ENCODE measurements at places on chromosomes 4 and X.

DNA sequence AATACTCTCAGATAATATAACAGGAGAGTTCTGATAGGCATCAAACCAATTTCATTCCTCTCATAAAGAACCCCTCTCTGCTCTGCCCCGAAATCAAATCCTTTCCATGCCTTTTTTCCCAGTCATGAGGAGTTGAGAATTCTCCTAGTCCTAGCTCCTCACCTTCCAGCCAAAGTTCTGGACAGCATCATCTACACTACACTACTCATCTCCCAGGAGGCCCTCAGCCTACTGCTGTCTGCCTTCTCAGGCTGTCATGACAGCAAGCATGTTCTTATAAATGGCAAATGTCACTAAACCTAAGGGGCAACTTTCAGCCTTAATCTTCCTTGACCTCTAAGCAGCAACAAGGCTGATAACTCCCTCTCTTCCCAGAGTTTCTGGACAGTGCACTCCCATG lies 26.6 kb downstream of the MAPK10 start:
- no peak for DNase-seq

GRCh38 chr4:161704653-161705052 lies 459.1 kb downstream of the FSTL5 start:
- DNase-seq: no peak

DNA sequence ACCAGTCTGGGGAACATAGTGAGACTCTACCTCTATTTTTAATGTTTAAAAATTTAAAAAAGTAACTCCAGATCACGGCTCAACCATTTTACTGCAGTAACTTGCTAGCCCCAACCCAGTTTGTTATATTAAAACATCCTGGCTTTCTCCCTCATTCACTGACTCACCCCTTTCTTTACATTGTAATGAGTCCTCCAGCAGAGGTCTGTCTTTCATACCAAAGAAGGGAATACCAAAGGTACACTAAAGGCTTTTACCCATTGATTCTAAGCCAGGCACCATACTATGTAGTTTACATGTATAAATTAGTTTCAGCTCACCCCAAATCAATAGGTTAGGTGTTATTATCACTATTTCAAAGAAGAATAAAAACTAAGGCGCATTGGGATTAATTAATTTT lies 286.9 kb downstream of the PACRGL start:
- DNase-seq: no peak

GRCh38 chr4:48275686-48276085 lies 6.0 kb upstream of the TEC start:
- DNase-seq: no peak

DNA sequence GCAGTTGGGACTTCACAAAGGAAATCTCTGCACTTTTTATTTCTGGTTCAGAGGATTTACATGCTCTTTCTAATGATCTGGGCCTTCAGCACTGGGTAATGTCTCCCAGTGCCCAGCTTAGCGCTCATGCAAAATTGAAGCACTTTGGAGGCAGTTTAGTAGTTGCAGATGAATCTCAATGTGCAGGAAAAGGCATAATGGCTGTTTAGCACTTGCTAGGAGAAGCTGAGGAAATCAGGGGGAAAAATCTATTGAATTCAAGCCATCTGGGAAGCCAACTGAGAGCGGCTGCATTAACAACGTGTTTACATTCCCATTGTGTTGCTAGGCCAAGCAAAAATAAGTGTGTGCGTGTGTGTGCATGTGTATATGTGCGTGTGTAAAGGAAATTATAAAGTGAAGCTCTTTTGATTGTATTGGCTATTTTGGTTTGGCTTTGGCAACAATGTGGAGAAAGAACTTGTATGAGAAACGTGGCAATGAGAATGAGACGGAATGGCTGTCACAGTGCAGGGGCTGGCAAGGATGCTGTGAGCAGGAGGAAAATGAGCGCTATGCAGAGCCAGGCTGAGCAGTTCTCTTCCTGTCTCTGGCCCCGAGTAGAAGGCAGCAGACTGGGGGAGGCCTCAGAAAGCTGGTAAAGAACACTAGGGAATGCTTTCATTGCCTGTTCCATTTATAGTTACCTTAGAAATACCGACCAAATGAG lies 231.5 kb downstream of the UNC5C start:
- DNase-seq: no peak

DNA sequence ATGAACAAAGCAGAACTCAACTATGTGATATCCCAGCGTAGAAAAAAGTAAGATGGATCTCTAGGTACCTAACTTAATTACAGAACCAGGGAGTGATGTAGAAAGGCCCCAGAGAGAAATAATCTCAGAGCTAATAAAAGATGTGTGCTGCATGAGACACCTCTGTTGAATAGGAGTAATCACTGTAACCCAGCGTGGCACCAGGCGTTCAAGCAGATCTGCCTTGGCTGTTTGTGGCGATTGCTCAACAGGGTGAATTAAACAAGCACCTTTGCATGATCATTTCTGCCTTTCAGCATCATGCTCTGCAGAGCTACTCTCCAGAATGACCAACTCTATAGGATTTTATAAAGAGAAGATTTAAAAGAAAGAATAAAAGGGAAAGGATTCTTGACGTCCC lies 81.7 kb upstream of the KCNIP4 start:
- DNase-seq: no peak

DNA sequence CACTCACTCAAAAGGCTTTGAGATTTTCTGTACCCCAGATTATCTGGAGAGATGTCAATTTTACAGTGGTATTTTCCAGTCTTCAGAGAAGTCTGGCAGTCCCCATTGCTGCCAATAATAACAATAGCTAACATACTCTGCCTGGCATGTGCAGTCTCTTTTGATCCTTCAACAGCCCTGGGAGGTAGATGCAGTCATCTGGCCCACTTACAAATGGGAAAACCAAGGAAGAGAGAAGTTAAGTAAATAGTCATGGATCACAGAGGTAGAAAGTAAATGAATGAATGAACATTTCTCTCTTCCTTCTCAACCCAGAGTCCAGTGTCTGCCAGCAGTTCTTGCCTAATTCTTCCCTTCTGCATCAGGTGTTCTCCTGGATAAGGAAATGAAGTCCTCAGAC lies 113.0 kb upstream of the EDNRA start:
- no peak for DNase-seq

- DNase-seq: no peak
Measured at GRCh38 chr4:88350786-88351185, 27.9 kb upstream of the HERC6 start.

- no peak for DNase-seq
Measured at GRCh38 chr4:141352909-141353525, 132.3 kb downstream of the ZNF330 start.

DNA sequence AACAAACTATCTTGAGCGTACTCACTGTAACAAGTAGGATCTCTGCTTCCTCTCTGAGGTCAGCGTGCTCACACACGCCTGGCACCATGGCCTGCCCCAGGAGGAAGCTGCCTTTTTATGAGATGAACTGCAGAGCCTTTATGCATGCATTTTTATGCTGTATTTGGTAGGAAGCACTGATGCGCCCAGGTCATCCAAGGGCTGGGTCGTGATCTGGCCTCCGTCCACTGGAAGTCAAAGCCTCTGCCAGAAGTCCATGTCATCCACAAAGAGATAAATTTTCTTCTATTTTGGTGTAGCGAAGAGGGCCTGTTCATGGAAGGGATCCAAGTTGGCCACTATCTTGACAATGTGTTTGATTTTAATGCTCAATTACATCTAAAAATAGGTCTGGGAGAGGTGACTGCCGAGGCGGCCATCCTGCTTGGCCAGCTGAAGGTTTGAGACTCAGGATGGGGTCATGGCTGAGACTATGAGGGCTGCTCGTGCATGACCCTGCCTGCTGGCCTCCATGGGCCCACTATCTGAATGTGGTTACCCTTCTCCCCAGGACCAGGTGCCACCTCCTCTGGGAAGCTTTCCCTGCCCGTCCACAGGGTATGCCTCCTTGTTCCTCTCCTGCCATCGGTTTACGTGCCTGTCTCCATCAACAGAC lies 50.3 kb downstream of the HTRA3 start:
- no peak for DNase-seq

- DNase-seq: no peak
Measured at GRCh38 chrX:68878977-68879645, 50.3 kb downstream of the EFNB1 start.

- DNase-seq: no peak
Measured at GRCh38 chrX:150454508-150455214, 91.5 kb downstream of the MAMLD1 start.

DNA sequence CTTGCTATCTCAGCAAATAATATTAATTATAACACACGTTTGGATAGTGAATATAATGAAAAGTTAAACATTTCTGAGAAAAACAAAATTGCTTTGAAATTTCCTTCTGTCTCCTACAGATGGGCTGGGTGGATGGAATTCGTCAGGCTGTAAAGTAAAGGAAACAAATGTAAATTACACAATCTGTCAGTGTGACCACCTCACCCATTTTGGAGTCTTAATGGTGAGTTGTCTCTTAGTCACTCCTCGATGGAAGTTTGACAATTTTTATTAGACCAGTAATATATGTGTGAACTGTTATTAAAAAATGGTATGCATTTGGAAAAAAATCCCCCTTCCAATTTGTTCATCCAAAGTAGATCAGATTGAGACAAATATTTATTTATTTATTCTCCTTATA lies 92.5 kb upstream of the BRS3 start:
- DNase-seq: no peak

GRCh38 chr4:98617358-98618047 lies 40.9 kb downstream of the TSPAN5 start:
- no peak for DNase-seq

GRCh38 chr4:77990456-77990855 lies 66.7 kb upstream of the FRAS1 start:
- no peak for DNase-seq
